ENCODE measurements at places on chromosomes 4 and X. TPM values are rescaled to one million over a fixed set of nuclear protein-coding genes. Genes with fewer than 3 reads are reported as not detected.
A peak's percentile ranks its signal among the peaks of the same experiment; 100 is the strongest.

PDCL2 gene
- total RNA-seq: not detected

DNA sequence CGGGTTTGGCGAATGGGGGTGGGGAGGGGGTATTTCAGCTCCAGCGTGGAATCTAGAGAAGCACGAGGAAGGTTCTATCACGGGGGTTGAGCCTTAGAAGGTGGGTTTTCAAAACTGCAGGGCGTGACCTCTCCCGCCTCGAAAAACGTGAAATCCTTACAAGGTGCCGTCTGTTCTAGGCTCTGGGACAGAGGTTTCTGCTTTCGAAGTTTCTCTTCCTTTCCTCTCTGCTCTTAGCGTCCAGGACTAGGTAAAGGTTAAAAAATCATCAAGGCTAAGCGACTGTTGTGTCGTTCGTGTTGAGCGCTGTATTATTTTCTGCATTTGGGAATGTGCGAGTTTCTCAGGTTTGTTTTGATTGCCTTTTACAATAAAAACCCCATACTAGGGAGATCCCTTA, 1.1 kb downstream of the FHL1 start:
- no peak for DNase-seq
- H3K27ac ChIP-seq: peak overlapping the region; percentile 93
- H3K27me3 ChIP-seq: no peaks in the 10 kb centered on the region
- peak overlapping the region; percentile 82 for H3K4me3 ChIP-seq
- H3K36me3 ChIP-seq: peaks cover 16% of the 10 kb centered on the region
- H3K4me1 ChIP-seq: peaks cover 30% of the 10 kb centered on the region

DNA sequence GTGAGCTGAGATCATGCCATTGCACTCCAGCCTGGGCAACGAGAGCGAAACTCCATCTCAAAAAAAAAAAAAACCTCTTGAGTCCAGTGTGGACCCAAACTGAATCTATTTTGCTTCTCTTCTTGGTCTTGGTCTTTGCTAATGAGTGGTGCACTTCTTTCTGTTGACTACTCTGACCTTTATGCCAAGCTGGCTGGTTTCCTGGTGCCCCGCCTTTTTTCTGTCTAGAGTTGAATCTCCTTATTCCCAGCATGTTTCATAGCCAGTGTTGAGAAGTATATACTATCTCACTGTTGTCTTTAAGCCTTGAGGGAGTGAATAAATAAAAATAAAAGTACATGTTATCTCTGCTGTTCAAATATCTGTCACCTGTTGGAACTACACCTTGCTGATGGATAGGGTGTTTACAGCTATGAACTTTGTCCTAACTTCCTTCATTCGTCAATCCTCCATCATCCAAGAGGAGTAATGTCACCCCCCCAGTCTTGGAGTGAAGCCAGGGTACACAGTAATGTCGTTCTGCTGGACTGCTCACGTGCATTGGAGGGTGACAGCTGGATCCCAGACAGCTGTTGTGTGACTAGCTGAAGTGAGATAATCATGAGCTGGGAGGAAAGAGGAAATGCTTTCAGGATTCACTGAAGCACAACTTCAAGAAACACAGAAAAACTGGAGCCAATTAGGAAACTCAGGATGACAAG, 99.3 kb upstream of the PRKG2 start:
- no peaks in the 10 kb centered on the region for H3K36me3 ChIP-seq
- no peak for DNase-seq
- no peak overlapping the region for H3K4me3 ChIP-seq
- H3K4me1 ChIP-seq: peaks cover 4% of the 10 kb centered on the region

GRCh38 chrX:45184211-45184610, 16.5 kb downstream of the DIPK2B start:
- no peak for DNase-seq
- no peaks in the 10 kb centered on the region for H3K36me3 ChIP-seq
- peaks cover 4% of the 10 kb centered on the region for H3K4me1 ChIP-seq
- no peaks in the 10 kb centered on the region for H3K27me3 ChIP-seq
- no peak overlapping the region for H3K4me3 ChIP-seq

DNA sequence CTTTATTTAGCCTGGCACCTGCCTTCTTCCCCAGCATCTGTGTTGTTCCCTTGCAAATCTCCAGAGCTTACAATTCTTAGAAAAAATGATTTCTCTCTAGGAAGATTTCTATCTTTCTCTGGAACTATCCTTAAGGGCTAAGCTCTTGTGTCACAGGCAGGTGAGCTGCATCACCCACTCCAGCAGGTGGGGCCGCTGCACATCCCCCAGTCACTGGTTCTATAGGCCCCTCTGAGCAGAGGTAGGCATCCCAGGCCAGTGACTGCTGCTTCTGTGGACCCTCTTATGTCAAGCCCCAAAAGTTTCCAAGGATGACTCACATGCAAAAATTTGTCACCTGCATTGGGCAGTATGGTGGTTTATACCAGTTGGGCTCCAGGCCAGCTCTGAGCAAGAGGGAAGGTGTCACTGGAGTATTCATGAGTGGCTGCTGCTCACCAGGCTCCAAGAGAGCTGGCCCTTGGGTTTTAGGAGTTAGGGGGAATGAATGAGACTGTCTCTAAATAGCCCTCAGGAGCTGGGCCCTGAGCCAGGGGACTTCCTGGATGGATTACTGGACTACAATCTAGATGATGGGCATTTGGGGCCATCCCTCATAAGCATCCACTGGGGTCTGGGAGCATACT, 208.1 kb upstream of the EOLA2 start:
- H3K4me1 ChIP-seq: peaks cover 2% of the 10 kb centered on the region
- H3K27me3 ChIP-seq: no peaks in the 10 kb centered on the region

DNA sequence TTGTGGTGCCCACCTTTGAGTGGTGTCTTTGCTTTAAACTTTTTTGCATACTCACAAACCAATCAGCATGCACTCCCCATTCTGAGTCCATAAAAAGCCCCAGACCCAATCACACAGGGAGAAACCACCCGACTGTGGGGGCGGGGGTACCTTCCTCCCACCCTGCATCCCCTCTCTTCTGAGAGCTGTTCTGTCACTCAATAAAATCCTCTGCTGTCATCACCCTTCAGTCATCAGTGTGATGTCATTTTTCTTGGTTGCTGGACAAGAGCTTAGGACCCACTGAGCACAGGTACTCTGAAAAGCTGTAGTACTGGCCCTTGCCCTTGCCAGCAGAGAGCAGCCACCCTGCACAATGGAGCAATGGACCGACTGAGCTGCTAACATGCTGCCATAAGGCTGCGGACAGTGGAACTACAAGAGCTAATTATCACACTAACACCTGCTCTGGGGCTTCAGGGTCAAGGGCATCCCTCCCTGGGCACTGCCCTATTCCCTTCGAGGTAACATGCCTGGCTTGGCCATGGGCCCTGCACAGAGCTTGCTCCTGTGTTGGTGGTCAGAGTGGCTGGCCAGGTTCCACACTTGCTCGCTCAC, 62.9 kb upstream of the PGRMC2 start:
- no peak overlapping the region for H3K4me3 ChIP-seq
- no peaks in the 10 kb centered on the region for H3K27me3 ChIP-seq
- DNase-seq: no peak
- no peak overlapping the region for H3K27ac ChIP-seq
- peaks cover 46% of the 10 kb centered on the region for H3K4me1 ChIP-seq
- H3K36me3 ChIP-seq: no peaks in the 10 kb centered on the region

GRCh38 chr4:79034544-79034943, 95.3 kb upstream of the PAQR3 start:
- H3K27ac ChIP-seq: no peak overlapping the region
- no peak overlapping the region for H3K4me3 ChIP-seq
- no peak for DNase-seq
- no peaks in the 10 kb centered on the region for H3K4me1 ChIP-seq
- peaks cover 16% of the 10 kb centered on the region for H3K27me3 ChIP-seq

AMTN gene
- not detected for total RNA-seq

FGF13 gene
- not detected for total RNA-seq

DNA sequence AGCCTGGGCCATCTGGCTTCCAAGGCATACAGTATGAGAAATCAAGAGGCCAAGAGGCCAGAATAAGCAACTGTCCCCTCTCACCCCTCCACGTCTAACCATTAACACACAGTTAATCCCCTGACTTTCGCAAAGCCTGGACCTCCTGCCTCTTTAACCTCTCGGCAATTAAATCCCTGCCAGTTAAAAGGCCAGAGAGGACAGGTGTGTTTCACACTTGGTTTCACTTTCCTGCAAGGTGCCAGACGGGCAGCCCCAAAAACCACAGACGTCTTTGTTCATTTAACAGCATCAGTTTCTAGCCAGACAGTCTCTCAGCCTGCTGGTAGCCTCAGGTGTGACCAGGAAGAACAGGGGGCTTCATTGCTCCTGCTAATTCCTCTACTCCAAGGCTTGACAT, 91.1 kb upstream of the KIT start:
- H3K36me3 ChIP-seq: no peaks in the 10 kb centered on the region
- DNase-seq: no peak
- no peak overlapping the region for H3K27ac ChIP-seq
- no peak overlapping the region for H3K4me3 ChIP-seq

GRCh38 chr4:16597845-16598596, 300.4 kb downstream of the LDB2 start:
- H3K27me3 ChIP-seq: no peaks in the 10 kb centered on the region
- DNase-seq: no peak
- peak overlapping the region; percentile 65 for H3K27ac ChIP-seq

MTMR8 gene
- 1.5 TPM for total RNA-seq

KLF8 gene
- total RNA-seq: 0.18 TPM

- DNase-seq: no peak
- no peak overlapping the region for H3K4me3 ChIP-seq
- no peaks in the 10 kb centered on the region for H3K27me3 ChIP-seq
- H3K4me1 ChIP-seq: peaks cover 14% of the 10 kb centered on the region
- H3K27ac ChIP-seq: no peak overlapping the region
- no peaks in the 10 kb centered on the region for H3K36me3 ChIP-seq
These were observed 336.9 kb downstream of the ZNF674 start for GRCh38 chrX:46208225-46208854.

FRMD7 gene
- 0.44 TPM for total RNA-seq

TMEM150C gene
- total RNA-seq: 1.6 TPM

DNA sequence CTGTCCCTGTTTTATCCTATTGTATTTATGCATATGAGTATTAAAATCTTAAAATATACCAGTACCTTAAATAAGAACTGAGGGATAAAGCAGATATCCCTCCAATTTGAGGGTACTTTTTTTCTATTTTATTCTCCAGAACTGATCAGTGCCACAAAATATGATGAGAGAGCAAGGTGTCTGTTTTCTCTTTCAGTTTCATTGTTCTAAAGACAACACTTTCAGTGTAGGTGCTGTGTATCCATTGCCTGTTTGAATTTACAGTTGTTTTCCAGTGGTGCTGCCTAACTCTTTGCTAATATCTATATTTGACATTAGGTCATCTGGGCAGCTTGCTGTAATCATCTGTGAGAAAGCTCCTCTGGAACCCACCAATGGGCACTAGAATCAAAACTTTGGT, 394.7 kb downstream of the IL1RAPL1 start:
- DNase-seq: no peak
- H3K4me1 ChIP-seq: no peaks in the 10 kb centered on the region
- no peaks in the 10 kb centered on the region for H3K36me3 ChIP-seq

AFM gene
- total RNA-seq: not detected

ELK1 gene
- 40.9 TPM for total RNA-seq

UNC5C gene
- total RNA-seq: 0.70 TPM

GRCh38 chrX:47101206-47101605, 23.0 kb downstream of the RGN start:
- no peak overlapping the region for H3K27ac ChIP-seq
- no peaks in the 10 kb centered on the region for H3K27me3 ChIP-seq
- H3K36me3 ChIP-seq: no peaks in the 10 kb centered on the region

NIPAL1 gene
- 0.42 TPM for total RNA-seq

GRCh38 chr4:41294445-41295062, 37.8 kb downstream of the UCHL1 start:
- H3K4me3 ChIP-seq: no peak overlapping the region
- H3K27ac ChIP-seq: no peak overlapping the region
- no peaks in the 10 kb centered on the region for H3K36me3 ChIP-seq
- H3K27me3 ChIP-seq: peaks cover 20% of the 10 kb centered on the region
- no peak for DNase-seq

VCX2 gene
- total RNA-seq: not detected

RBMXL3 gene
- not detected for total RNA-seq

DNA sequence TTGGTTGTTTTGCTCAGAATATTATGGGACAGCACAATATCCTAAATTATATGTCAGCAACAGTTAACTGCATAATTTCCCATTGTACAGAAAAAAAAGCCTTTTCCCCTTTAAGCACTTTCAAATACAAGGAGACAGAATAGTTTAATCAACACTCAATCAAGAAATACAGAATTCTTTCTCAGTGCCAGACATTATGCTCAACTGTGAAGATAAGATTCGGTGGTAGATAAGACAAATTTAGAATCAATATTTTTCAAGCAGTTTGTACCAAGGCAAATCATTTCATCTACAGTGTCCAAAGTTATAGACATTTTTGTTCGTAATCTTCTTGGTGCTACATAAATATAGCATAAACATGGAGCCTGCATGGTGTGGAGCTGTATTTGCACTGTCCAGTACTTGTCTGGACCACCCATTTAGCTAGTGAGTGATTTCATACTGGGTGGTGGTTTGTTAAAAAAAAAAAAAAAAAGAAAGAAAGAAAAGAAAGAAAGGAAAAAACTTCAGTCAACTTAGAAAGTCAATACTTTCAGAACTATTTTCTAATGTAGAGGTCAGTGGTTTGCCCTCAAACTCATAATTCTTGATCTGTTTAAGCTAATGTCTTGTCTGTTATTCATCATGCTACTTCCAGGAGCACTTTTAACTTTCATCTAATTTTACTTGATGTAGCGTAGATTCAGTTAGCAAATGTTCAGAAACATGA, 522.9 kb downstream of the FAT4 start:
- peaks cover under 1% of the 10 kb centered on the region for H3K4me1 ChIP-seq
- H3K36me3 ChIP-seq: no peaks in the 10 kb centered on the region
- no peak overlapping the region for H3K4me3 ChIP-seq
- no peak for DNase-seq
- H3K27me3 ChIP-seq: no peaks in the 10 kb centered on the region

PDGFRA gene
- total RNA-seq: 214 TPM

DNA sequence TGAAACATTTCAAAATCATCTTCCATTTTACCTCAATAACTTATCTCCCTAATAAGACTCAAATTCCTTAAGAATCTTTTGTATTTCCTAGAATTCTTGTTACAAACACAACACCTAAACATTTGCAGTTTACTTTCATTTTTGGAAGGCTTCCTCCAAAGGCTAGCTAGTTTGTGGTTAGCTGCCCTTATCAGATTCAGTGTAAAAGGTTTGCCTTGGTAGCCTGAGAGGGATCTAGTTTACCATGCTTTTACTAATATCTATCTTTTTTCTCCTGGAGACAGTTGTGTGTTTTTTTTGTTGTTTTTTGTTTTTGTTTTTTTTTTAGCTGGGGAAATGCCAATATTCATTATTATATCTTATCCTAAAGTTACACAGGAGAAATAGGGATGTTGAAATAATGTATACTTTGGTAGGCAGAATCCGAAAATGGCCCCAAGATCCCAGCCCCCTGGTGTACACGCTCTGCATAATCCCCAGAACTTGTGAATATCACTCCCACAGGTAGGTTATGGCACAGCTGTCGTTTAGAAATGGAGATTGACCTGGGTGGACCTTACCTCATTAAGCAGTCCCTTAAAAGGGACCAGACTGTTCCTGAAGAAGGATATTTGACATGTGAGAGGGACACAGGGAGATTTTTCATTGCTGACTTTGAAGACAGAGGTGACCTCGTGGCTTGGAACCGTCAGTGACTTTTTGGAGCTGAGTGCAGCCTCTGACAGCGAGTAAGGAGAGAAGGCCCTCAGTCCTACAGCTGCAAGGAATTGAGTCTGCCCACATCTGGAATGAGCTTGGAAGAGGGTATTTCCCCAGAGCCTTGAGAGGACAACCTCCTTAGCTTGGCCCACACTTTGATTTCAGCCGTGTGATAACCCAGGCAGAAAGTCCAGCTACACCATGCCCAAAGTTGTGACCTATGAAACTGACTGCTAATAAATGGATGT, 33.4 kb downstream of the SEPTIN11 start:
- H3K36me3 ChIP-seq: peaks cover 23% of the 10 kb centered on the region
- H3K4me3 ChIP-seq: peak overlapping the region; percentile 3
- H3K27me3 ChIP-seq: no peaks in the 10 kb centered on the region
- H3K27ac ChIP-seq: peak overlapping the region; percentile 92
- peaks cover 100% of the 10 kb centered on the region for H3K4me1 ChIP-seq
